Stomach (tissue), 19 donors: ENCODE measurements at places on chromosomes 16 and 17. TPM values are rescaled to one million over a fixed set of nuclear protein-coding genes. Genes with fewer than 3 reads are reported as not detected.
A peak's percentile ranks its signal among the peaks of the same experiment; 100 is the strongest.

ACADVL gene
- 2,361 TPM for total RNA-seq

EIF3C gene
- 271 TPM for total RNA-seq

GRCh38 chr16:89565256-89565505 lies 4.7 kb downstream of the RPL13 start:
- peak; percentile 37 for DNase-seq

GRCh38 chr16:9135797-9136196 lies 44.4 kb downstream of the HAPSTR1 start:
- no peak for DNase-seq

TBX2 gene
- total RNA-seq = 31.6 TPM

STAT5A gene
- 20.6 TPM for total RNA-seq

GRCh38 chr17:78430892-78431691 lies 52.6 kb downstream of the PGS1 start:
- no peak for DNase-seq

DECR2 gene
- 37.8 TPM for total RNA-seq

SLC22A31 gene
- total RNA-seq = not detected

DNA sequence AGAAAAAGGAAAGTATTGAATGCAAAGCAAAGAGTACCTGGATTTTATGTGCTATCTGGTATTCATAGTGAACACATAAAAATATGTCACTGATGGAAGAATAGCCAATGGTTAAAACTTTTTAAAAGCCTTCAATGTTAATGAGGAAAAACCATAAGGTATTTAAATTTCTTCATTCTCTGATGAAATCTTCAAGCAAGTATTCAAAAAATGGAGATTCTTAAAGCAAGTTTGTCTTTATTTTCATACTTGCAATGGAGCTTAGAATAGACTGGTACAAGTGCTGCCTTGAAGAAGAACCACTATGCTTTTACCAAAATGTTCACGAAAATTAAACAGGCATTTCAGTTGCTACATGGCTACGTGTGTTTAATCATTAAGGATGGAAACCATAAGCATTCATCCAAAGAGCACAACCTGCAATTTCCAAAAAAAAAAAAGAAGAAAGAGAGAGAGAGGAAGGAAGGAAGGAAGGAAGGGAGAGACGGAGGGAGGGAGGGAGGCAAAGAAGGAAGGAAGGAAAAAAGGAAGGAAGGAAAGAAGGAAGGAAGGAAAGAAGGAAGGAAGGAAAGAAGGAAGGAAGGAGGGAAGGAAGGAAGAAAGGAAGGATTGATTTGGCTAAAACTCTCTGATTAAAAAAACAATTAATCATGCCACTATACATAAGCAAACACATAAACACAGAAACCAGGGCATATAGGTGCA lies 17.6 kb downstream of the HS3ST3A1 start:
- no peak for DNase-seq

GRCh38 chr17:34118564-34118963 lies 136.5 kb upstream of the CCL2 start:
- no peak for DNase-seq

DNA sequence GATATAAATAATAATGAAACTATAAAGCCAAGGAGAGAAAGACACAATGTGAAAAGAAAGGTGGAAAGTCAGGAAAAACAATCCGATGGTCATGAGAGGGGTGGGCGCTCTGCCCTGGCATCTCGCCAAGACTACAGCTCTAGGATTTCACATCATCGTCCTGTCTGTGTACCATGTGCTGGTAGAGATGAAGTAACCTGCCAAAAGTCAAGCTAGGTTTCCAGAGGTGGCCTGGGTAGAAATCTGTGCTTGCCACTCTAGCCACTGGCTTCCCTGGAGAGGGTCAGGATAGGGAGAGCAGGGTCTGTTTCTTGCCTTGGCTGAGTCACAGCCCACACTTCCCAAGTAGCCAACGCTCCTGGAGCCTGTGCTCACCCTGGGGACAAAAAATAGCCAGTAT lies 31.0 kb upstream of the TRAP1 start:
- DNase-seq = no peak

GRCh38 chr17:20143740-20144139 lies 134.6 kb downstream of the SPECC1 start:
- no peak for DNase-seq

GRIN2A gene
- total RNA-seq = 8.5 TPM

UTS2R gene
- total RNA-seq = not detected

DNA sequence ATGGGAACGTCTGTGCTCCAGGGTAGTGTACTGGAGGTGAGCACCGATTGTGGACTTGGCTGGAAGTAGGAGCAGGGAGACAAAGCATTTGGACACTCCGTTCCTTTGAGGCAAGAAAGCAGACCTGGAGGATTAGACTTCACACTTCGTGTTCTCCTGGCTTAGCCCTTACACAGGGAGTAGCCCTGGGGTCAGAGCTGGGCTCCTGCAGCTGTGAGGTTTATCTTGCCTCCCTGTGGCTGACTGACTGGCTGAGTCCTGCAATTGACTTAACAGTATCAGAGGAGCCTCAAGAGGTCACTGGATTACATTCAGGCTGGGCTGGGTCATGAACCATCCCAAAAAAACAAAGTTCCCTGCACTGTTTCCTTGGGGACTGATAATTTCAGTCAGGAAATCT lies 37.1 kb downstream of the MPRIP start:
- no peak for DNase-seq

- DNase-seq = peak; percentile 6
Measured at GRCh38 chr17:9868552-9868951, 36.5 kb downstream of the RCVRN start.

GRCh38 chr17:79925242-79925957 lies 86.2 kb upstream of the CBX4 start:
- DNase-seq = peak; percentile 91

GRCh38 chr17:43839670-43840108 lies 6.7 kb upstream of the MPP3 start:
- no peak for DNase-seq

SEC14L5 gene
- 30.3 TPM for total RNA-seq

GRCh38 chr17:76353004-76353598 lies 615 bp downstream of the PRPSAP1 start:
- peak; percentile 69 for DNase-seq

DNA sequence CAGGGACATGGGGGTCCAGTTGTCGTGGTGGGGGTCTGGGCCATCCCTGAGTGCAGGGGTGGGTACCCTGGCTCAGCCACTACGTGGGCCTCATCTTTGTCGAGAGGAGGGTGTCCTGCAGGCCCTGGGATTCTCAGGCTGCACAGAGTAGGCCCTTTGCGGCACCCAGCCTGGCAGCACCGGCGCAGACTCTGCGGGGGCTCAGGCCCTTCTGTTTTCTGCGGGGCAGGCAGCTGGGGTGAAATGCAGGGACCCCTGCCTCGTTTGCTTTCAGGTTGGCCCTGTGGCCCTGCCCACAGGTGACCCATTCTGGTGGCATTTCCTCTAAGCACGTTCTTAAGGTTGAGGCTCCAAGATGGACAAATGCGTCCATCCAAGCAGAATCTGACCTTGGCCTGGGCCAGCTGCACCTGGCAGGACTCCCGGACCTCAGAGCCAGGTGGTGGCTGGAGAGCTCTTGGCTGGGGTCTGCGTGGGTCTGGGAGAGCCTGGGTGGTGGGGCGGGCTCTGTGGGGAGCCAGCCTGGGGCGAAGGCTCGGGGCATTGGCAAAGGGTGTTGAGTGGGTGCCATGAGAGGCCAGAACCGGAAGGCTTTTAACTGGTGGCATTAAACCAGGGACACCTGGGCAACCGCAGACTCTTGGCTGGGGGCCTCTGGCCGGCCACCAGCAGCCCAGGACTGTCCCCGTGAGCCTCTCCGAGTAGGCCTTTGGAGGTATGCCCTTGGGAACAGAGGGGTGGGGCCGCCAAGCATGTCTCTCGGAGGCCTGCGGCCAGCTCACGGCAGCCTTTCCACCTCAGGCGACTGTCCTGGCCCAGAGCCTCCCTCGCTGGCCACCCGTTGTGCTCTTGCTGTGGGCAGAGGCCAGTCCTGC lies 16.9 kb downstream of the PRSS27 start:
- peak; percentile 71 for DNase-seq

QRICH2 gene
- 4.0 TPM for total RNA-seq

GRCh38 chr16:12763517-12763916 lies 40.2 kb downstream of the CPPED1 start:
- peak; percentile 70 for DNase-seq

DNA sequence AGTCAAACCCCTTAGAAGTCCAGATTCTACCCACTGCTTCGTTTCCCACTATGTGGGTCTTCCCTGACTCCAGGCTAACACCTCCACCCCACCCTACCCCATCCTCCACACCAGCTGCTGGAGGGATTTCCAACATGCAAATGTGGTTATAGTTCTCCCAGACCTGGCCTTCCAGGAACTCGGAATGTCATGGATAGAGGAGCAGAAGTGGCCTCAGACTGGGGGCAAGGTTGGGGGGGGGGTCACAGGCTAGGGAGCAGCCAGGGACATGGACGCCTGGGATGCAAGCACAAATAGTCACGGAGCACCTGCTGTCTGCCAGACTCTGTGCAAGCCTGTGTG lies 2.0 kb downstream of the CAMKK1 start:
- DNase-seq = no peak
